ENCODE measurements at places on chromosomes 16 and 17.

DNA sequence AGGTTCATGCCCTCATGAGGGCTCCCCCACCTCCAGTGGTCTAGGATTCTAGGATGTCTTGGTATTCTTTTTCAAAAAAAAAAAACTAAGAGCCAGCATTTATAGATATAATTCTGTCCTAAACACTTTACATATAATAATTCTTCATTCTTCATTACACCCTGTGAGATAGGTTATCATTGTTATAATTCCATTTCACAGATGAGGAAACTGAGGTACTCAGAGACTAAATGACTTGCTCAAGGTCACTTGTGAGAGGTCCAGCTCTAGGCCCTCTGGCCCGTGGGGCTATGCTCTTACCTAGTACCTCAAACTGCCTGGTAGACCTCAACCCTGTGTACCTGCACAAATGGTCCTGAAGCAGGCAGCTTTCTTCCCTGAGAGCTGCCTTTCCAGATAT is 172.2 kb downstream of the PRKCB start:
- no peak for DNase-seq

DNA sequence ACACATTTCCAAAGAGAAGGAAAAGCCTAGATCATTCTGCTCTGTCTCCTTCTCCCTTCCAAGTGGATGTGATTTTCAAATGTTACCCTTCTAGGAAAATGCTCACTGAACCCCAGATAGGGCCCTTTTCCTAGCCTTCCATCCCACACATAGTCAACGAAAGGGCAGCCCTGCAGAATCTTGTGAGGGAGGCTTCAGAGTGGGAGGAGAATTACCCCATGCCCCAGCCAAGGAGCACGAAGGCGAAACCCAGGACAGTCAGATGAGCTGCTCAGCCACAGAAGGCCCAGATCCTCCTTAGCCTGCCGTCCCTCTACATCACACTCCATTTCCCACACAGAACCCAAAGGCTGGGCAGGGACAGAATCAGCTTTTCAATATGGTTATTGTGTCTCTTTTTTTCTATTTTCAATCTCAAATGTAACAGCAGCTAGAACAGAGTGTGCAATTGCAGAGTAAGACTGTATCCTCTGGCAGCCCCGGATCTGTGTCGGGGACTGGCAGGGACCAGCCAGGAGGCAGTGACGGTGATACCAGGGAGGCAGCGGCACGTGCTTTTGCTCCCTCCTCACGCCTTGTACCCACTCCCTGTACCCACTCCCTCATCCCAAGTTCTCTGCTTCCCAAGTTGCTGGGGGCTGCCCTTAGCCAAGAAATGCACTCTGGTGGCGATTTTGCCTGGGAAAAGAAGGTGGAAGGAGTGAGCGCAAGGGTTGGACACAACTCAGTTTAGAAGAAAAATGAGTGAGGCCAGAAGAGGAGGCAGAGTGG is 3.7 kb upstream of the SDK2 start:
- no peak for DNase-seq

DNA sequence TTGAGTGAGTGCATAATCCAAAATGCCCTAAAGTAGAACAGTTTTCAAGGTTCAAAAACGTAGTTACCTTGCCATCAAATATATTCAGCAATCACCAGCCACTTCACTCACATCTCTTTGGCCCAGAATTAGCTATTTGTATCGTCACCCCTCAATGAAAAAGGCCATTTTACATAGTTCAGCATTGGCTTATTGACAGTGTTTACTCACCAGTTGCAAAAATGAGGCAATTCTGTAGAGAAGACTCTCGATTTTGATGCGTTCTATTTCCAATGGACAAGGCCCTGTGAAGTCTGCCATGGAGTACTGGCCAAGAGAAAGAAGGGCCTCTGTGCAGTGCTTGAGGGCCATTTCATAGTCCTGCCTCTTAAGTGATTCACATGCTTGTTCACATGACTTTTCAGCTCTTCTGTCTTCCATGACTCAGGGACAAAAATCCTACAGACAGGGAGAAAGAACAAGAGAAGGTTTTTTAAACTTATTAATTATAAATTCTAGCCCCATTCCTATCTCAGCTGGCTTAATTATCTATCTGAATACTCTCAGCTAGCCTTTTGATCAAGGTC is 26.5 kb downstream of the HELZ start:
- no peak for DNase-seq

DNA sequence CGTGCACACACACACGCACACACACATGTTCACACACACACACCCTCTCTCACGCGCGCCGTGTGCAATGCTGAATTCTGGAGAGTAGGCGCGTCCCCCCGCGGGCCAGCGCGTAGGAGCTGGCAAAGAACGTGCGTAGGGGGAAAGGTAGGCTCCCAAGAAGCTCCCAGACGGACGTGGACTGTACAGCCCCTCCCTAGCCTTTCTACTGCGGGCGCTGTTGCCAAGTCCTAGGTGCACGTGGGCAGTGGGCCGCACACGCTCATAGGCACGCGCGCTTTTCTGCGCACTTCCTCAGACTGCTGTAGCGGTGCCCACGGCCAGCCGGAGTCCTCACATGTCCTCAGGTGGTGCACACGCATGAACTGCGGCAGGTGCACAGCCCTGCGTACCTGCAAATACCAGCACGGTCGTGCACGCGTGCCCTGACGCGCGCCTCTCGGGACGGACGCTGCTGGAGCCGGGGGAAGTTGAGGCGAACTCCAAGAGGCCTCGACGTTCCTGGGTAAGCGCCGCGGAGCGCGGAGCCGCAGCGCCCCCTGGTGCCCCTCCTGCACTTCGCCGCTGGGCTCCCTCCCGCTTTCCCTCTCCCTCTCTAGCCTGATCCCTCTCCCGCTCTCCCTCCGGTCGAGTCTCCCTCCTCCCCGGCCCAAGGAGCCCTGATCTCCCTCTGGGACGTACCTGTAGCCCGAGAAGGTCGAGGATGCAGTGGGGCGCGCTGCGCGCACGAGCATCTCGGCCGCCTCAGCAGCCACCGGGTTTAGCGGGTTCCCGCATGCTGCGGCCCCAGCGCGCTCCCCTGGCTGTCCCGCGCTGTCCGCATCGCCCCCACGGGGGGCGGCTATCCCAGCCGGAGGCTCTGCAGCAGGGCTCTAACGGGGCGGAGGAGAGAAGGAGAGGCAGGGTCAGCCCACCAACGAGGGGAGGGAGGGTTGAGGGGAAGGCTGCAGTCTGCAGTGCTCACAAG is 749 bp downstream of the GRIN2A start:
- DNase-seq, result peak; percentile 93

DNA sequence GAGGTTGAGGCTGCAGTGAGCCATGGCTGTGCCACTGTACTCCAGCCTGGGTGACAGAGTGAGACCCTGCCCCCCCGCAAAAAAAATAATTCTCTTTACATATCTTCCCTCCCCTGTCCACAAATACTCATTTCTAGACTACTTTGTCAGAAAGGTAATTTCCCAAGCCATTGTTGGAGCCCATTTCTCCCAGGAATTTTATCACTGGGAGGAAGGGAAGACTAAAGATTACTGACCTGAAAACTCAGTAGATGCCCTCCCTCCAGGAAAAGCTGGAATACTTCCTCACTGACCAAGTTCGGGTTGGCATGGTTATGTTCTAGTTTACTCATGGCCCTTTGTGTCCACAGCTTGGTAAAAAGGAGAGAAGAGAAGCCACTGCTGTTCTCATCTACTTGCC is 4.1 kb downstream of the CALCOCO2 start:
- no peak for DNase-seq

DNA sequence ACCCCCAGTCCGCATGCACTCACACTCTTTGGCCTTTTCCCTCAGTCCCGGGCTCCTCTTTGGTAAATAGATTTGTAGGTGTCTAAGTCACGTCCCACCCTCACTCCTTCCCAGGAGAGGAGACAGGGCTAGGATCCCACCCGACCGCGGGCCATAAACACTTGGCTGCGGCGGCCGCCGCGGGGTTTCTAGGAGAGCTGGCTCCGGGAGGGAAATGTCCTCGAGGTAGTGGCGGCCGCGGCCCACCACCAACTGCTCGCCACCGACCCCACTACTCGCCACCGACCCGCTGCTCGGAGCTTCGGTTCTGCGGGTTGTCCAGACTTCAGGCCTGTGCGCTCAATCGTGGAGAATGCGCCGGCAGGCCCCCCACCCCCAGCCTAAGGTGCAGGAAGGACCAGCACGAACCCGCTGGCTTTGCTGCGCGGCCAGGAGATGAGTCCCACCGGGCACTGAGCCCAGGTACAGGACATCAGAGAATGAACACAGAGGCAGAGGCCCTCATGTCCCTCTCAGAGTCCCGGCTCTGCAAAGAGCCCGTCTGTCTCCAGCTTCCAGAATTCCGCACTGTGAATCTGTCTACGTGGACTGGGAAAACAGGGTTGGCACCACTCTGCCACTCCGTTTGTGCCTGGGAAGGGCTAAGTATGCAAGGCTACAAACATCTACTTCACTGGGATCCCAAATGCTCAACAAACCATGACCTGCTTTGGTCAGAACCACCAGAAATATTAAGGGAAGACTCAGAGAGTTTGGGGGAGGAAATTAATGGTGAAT is 2.5 kb downstream of the PRAC2 start:
- DNase-seq, result peak; percentile 49

- no peak for DNase-seq
Measured at GRCh38 chr16:56269281-56269680, 78.0 kb downstream of the GNAO1 start.

Measured in eye (tissue), 1 donor.